GM12878 (cell line): ENCODE measurements at places on chromosomes 1 and 21.

DNA sequence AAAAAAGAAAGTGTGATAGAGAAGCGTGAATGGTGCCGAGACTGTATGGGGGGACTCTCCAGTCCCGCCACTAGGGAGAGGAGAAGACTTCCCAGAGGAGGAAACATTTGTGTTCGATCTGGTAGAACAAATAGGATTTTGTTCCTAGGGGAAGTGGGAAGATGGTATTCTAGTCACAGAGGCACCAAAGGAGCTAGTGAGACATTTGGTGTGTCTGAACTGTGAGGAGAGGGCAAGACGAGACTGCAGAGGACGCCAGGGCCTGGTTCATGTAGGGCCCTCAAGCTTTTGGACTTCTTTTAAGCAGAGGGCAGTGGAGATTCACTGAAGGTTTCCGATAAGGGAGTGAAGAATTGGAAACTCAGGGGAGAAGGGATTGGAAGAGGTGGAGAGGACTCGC lies 2.9 kb downstream of the BTBD19 start:
- DNase-seq = no peak

DNA sequence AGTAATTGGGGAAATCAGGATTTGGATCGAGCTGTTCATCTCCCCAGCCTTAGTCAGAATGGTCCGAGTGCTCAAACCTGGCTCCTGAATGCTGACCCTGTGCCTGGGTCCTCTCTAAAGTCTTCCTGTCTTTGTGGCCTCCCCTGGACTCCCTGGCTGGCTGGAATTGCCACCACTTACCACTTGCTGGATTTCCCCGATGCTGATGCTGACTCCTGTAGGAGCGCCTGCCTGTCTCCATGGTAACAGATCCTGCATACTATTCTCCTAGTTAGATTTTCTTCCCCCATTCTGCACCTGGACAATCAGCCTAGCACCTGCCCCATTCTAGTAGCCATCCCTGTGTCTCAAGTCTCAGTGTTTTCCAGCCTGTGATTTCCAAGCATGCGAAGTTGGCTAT lies 382.2 kb upstream of the ESRRG start:
- no peak for DNase-seq

DNA sequence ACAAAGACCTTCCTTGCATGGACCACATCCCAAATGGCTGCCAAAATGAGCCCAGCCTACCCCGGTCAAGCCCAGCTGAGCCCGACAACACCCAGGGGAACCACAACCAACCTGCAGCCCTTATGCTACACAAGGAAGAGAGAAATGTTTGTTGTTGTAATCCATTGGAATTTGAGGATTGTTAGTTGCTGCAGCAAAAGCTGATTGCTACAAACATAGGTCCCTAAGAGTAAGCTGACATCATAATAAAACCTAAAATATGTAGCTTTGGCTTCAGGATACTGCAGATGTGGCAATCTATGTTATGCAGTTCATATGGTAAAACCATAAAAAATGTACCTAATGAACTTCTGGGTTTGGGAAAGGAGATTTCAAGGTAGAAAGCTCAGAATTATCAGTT lies 65.5 kb upstream of the DNAH14 start:
- no peak for DNase-seq

DNA sequence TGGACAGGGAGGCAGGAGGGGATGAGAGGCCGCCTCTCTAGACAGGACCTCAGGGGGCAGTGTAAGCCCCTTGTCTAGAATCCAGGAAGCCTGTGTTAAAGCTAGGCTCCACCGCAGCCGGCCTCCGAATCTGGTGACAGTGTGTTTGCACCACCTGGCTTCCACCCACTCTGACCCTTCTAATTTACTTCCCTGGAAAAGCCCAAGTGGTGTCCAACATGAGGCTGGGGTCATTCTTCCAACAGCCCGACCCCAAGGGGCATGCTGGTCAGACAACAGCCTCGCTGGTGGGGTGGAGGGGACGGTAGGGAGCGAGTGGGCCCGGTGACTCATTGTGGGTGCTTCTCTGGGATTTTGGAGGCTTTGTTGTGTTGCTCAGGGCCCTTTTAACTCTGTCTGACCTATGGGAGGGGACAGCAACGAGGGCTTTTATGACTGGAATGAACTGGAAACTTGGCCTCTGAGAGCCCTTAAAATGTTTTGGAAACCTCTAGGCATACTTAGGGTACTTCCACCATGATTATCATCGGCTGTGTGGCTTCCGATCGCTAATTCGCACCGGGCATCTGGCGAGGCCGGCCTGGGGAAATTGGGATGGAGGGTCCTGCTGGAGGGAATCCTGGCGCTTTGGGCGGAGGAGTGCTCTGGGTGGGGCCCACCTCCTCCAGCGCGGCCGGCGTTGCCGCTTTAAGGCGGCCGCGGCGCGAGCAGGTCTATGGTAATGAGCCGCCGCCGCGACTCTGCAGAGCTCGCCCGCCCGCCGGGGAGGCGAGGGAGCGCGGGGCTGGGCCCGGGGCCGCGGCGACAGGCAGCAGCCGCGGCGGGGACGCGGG lies at the start of gene CELSR2:
TSS of gene CELSR2 (plus strand) at position 743 of the 833 bp plus-strand sequence. CDS start 541 bp downstream, outside the sequence.
- no peak for DNase-seq

GRCh38 chr1:226754097-226754496 lies 15.0 kb upstream of the ITPKB start:
- no peak for DNase-seq

DNA sequence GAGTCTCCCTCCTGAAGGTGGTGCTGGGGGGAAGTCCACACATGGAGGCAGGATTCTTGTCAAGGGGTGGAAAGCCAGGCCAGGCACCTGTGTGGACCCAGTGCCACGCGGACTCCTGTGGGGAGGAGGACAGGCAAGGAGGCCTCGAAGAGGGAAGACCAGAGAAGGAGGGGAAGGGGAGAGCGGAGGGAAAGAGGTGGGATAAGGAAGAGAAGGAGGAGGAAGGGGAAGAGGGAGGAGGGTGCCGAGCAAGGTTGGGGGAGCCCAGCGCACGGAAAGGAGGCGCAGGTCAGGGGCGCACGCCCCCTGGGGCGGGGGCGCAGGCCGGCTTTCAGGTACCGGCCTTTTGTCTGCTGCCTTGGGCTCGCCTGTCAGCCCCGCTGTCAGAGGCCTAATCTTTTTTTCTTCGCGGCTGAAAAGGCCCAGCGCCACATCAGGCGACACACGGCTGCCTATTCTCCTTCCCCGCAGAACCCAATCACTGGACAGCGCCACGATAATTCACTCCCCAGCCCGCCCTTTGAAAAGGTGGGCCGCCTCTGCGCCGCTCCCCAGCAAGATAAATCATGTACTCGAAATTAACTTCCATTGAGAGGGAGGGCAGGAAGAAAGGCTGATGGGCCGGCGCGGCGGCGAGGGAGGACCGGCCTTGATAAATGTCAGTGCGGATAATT lies 42.5 kb downstream of the PRDM16 start:
- no peak for DNase-seq
